Sigmoid colon (tissue), 7 donors: ENCODE measurements at places on chromosomes 2 and 18.

DNA sequence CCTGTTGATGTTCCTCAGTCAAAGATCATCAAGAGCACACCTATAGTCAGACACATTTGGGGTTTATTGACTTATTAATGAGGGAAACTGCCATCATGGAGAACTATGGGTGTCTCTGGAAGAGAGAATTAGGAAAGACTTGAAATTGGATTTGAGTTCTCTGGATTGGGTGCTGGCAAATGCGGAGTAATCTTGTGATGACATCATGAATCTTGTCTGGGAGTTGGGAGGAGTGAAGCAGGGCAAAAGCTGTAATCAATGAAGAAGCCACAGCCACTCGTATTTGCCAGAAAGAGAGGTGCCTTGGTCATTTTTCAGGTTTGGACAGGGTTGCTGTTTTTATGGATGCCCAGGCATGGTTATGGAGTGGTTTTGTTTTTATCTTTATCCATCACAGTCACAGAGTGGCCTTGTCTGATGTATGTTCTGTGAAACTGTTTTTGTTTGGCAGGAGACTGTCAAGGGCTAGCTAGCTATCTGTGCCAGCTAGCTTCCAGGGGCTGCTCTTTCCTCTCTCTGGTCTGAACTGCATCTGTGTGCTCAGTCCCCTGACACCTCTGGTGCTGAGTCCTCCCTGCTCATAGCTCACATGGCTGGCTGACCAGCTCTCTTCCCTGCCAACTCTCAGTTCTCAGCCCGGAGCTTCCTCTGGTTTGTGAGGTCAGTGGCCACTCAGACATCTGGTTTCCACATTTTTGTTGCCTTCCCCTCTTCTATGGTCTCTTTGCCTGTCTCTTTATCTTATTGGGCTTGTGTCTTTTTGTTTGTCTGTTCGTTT is 193.4 kb upstream of the RMP24 start:
- DNase-seq, result no peak

DNA sequence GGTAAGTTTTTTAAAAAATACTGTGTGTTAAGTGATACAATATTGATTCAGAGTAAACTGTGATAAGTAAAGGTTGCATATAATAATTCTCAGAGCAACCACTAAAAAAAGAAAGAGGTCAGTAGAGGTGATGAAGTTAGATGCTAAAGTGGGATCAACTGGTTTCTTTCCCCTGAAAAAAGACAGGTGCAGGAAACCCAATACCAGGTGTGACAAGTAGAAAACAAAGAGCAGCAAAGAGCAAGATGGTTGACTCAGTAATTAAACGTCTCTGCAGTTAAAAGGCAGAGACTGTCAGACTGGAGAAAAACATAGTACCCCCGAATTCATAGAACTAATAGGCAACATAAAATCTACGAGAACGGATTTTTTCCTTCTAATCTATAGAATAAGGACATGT is 128.3 kb downstream of the ATP9B start:
- DNase-seq, result no peak

DNA sequence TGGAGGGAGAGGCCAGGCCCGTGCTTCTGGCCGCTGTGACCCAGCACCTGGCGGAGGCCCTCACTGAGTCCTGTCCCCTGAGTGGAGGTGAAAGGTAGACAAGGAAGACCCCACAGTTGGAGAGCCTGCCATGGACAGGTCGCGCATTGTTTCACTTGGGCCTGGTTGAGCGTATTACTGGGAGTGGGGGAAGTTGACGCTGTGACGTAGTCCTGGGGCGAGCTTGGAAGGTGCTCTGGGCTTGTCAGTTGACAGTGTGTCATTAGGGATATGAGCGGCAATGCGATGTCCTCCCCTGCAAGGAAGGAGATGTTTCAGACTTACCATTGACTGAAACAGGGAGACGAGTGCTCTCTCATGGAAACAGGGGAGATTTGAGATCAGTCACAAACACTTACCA is 127.1 kb downstream of the SH3RF3 start:
- DNase-seq, result no peak

GRCh38 chr2:185578322-185578721 is 160.3 kb upstream of the FSIP2 start:
- DNase-seq, result no peak

- no peak for DNase-seq
Observed at GRCh38 chr2:104885119-104885782, 31.3 kb downstream of the POU3F3 start.

DNA sequence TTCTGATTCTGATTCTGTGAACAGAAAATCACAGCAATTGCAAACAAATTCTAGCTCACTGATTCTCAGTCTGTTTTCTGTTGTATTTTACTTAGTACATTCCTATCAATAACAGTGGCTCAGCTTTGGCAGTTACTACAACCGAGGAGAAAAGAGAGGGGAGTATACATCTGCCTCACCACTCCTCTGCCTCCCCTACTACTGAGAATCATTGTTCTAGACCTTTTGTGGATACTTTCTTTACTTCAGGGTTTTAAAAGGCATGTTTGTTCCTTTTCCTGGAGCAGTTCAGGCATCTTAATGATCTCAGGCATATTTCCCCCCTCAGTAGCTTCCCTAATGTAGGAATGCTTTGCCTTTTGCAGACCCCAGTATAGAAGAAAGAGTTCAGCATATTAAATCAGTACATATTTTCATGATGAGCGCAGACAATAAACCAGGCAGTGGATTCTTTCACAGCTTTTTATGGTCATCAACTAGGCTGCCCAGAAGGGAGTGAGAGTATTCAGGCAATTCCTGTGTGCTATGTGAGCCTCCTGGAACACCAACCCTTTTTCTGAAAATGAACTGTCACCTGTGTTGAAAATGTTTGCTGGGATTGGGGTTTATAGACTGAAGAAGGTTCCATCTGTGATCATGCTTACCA is 10.3 kb downstream of the STAMBP start:
- no peak for DNase-seq

GRCh38 chr2:233473878-233474277 is 92.7 kb downstream of the USP40 start:
- no peak for DNase-seq

DNA sequence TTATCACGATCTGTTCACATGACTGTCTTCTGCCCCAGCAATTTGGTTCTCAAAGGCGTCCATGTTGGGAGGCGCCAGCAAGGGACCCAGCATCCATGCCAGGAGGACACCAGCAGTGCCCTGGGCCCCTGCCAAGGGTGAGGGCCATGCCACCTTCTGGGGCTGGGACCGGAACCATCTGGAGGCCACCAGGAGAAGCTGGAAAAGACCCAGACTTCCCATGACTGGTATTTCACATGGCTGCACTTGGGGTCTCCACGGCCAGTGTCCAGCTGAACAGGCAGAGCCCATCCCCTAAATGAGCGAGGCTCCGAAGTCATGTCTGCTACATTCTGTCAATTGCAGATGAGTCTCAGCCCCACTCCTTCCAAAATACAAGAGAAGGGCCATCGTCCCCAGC is 306.8 kb upstream of the HS6ST1 start:
- no peak for DNase-seq

DNA sequence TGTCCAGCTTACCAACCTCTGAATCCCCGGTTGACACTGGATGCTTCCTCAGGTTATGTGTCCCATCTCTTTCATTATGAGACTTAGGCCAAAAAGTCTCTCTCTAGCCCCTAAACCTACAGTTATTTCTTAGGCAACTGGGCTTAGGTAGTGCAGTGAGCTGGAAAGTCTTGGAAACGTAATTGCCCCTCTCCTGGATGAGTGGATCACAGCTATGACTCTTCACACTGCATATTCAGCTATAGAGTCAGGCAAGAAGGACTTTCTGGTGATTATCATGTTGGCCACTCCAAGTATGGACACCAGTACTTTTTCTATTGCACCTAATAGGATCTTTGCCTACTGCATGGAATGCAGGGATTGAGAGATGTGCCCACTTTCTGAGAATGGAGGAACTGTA is 458.3 kb upstream of the CELF4 start:
- no peak for DNase-seq

GRCh38 chr2:103361712-103362111 is 599.9 kb downstream of the TMEM182 start:
- DNase-seq, result no peak

GRCh38 chr2:217873371-217873770 is 129.4 kb downstream of the TNS1 start:
- no peak for DNase-seq

DNA sequence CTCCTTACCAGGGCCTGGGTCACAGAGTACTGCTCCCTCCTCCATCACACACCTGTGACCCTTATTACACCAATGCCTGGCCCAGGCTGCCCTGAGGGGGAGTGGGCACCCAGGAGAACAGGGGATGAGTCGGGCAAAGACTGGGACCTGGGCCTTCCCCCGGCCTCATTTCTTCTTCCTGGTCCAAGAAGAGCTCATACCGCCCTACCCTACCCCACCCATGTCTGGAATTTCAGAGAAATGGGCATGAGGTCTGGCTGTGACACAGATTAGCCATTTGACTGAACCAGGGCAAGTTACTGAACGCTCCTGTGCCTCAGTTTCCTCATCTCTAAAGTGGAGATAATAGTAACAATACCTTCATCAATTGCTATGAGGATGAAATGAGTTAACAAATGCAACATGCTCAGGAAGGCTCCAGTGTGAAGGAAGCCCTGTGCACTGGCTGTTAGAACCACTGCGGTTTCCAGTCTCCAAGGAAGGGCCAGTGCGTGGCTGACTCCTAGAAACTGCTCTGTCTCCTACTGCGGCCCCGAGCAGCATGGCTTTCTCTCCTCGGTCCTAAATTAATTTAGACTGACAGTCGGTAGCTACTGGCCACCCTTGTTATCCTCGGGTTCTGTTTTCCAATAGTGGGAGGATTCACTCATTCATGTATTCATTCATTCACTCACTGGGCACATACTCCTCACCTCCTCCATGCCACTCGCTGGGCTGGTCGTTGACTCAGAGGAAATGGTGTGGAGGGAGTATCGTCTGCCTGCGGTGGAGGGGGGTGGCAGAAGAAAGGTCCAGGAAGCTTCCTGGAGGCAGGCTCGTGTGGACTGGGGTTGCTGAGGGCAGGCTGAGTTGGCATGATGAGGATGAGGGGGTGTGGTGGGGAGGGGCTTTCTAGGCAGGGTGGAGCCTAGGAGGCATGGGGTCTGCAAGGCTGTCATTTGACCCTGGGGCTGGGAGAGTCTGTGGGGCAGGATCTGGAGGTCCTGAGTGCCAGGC is 175.6 kb downstream of the GLI2 start:
- DNase-seq, result no peak

DNA sequence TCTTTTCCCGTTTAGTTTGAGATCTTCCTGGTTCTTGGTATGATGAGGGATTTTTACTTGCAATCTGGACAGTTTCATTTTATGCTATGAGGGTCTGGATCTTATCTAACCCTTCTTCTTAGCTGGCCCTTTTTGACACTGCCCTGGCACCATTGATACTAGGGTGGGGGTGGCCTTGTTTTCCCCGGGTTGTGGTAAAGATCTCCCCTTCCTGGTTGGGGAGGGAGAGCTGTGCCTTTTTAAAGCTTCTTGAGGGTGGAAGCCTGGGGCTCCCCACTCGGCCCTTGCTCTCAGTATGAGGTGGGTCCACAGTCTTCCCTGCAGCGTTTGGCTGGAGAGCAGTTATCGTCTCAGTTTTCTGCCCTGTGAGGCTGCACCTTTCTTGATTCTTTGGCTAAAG is 66.1 kb downstream of the ASB1 start:
- no peak for DNase-seq

DNA sequence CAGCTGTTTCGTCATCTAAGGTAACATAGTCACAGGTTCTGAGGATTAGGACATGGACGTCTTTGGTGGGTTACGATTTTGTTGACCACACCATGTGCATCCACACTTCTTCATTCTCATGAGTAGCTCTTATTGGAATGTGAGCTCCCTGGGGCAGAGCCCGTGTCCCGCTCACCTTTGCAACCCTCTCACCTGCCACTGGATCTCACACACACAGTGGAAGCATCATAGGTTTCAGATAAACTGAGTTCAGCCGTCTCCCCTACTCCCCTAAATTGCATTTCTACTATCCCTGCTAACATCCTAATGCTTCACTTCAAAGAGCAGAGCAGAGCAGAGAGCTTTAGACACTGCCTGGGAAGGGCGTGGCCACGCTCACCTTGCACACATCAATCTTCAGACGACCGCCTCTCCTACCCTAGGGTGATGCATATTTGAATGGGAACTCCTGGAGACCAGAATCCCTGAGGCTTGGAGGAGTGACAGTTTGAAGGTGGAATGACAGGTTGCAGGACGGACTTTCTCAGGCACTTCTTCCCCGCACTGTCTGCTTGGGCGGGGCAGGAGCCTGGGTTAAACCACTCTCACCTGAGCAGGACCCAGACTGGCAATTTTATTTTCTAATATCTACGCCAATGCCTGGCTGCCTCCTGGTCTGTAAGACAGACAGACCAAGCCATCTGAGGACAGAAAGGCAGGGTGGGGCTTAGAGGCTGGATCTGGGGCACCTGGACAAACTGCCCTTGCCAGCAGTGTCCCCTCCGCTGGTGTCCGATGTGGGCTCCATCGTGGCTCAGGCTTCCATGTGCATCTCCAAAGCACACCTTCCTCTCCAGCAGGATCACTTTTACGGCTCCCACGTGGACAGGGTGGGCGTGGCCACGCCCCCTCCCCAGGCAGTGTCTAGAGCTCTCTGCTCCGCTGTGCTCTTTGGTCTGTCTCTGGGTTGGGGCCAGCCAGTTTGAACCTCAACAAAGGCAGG is 229.5 kb upstream of the COPS8 start:
- DNase-seq, result peak; percentile 45

DNA sequence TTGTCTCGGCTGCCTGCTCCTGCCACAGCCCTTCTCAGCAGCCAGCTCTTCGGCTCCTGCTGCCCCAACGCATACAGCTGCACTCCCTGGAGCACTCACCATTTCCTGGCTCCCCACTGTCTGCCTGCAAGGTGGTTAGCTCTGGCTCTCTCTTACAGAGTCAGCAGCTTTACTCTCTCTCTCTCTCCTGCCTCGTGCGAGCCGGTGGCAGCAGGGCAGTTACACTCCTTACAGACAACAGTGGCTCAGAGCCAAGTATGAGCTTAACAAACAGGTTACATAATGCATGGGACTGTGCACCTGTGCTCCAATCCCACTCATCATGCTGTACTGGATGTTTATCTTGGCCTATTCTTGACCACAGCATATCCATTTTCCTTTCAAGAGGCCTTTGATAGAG is 47.4 kb upstream of the DNAJC10 start:
- DNase-seq, result no peak

GRCh38 chr18:8478968-8479370 is 130.3 kb upstream of the RAB12 start:
- no peak for DNase-seq

DNA sequence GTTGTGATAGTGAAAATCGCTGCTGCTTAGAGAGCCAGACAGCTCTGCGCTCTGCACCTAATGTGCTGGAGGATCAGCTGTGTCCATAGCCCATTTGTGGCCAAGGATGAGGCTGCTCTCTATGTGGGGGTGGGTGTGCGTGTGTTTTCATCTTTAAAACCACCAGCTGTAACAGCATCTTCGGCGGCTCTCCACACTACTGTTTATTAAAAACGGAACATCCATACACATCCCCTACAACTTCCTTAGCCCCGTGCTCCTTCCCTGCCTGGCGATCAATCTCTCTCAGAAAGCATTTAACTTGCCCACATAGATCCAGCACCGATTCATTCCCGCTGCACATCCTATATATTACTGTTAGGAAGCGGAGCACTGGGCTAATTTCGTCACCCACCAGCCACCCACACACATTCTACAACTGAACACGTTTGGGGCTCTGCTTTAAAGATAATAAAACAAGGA is 1.6 kb downstream of the CELF4 start:
- peak; percentile 15 for DNase-seq

GRCh38 chr2:120765678-120766469 is 30.2 kb downstream of the GLI2 start:
- peak; percentile 95 for DNase-seq
